ENCODE measurements at places on chromosomes 5 and 9. TPM values are rescaled to one million over a fixed set of nuclear protein-coding genes. Genes with fewer than 3 reads are reported as not detected.

DNAJB5 gene
- 133 TPM for total RNA-seq

DNA sequence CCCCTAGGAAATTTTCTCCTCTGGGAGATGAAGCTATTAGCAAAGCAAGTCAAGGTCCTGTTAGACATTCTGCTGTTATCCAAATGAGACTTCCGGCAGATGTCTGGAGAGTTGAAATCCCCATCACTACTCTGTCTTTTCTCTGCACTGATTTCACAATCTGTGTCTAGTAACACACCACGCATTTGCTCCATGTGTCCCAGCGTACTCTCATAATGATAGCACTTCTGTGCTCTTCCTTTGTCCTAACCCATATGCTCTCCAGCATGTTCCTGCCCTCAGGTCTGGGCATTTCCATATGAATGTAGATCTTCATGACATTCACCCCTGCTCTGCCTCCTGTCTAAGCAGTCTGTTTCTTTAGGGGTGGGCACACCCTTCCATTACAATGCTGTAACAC lies 1949.0 kb upstream of the WWC1 start:
- DNase-seq: no peak

DNA sequence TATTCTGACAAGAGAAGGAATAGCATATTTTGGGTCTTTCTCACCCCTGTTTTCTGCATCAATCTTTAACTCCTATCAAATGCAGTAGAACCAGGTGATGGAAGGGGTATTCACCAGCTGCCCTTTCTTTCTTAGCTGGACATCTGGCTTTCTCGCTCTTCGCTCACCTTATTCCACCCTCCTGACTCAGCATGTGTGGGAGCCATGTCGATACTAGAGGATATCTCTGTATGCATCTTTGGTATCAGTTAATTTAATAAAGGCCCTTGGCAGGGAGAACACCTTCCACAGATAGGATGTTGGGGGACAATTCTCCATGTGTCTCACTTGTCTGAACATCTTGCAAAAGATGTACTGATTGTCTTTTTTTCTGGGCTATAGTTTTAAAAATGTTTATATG lies 71.5 kb downstream of the ZNF474 start:
- no peak for DNase-seq

- DNase-seq: no peak
Observed at GRCh38 chr5:82031220-82032119, 59.6 kb downstream of the ATG10 start.

GRCh38 chr5:58710871-58711270 lies 128.0 kb downstream of the RAB3C start:
- DNase-seq: no peak

- no peak for DNase-seq
Observed at GRCh38 chr5:56314529-56314928, 81.4 kb upstream of the ANKRD55 start.

GABRA6 gene
- total RNA-seq: not detected

All from cardiac septum (tissue), 1 donor.